Gastroesophageal sphincter (tissue), 4 donors: ENCODE measurements at places on chromosomes 6 and 20.

DNA sequence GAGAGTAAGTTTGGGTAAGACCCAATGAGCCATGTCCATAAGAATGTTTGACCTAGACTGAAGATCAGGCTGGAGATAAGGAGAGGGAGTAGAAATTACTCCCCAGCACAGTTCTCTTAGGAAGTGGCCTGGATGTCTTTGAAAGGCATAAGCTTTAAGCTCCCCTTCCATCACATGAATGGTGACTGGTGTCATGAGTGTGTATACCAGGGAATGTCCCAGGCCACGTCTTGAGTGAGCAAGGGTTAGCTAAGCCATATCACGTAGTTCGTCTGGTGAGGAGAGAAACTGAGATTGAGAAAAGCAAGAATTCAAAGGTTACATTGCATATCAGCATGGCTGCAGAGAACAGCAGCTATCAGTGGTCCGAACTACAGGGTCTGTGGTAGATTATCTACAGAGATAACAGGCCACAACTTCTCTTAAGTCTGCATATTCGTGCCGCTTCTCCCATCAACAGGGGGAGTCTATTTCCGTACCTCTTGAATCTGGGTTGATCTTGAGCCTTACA is 60.1 kb upstream of the BMP2 start:
- H3K27ac ChIP-seq = no peak overlapping the region
- H3K4me3 ChIP-seq = no peak overlapping the region
- H3K27me3 ChIP-seq = no peaks in the 10 kb centered on the region
- ATAC-seq = no peak
- H3K36me3 ChIP-seq = no peaks in the 10 kb centered on the region
- peaks cover 10% of the 10 kb centered on the region for H3K4me1 ChIP-seq

DNA sequence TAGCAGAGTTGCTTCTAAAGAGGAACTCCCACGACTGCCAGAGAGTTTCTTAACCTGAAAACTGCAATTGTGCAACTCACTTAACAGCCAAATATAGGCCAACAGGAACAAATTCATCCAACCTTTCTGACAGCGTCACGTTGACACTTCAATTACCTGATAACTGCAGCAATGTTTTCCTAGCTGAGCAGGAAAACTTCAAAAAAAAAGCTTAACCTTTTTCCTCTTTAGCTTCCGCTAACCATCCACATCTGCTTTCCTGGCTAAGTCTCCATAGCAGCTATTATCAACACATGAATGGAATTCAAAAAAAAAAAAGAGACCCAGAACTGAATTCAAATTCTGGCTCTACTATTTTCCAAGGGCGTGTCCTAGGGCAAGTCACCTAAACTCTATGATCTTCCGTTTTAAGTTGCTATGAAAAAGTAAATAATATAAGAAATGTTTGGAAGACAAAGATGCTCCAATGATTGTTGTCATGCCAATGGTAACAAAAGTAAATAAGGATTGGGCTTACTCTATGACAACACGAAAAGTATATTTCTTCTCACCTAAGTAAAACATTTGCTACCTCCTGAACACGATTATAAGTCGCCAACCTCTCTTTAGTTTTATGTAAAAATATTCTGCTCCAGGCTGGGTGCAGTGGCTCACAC is 524.6 kb upstream of the JARID2 start:
- no peaks in the 10 kb centered on the region for H3K36me3 ChIP-seq
- H3K27ac ChIP-seq = no peak overlapping the region
- no peak overlapping the region for H3K4me3 ChIP-seq
- H3K4me1 ChIP-seq = peaks cover 3% of the 10 kb centered on the region
- H3K27me3 ChIP-seq = no peaks in the 10 kb centered on the region

GRCh38 chr6:6907286-6907685 is 200.5 kb upstream of the RREB1 start:
- H3K4me3 ChIP-seq = no peak overlapping the region
- H3K36me3 ChIP-seq = no peaks in the 10 kb centered on the region
- no peak for ATAC-seq
- H3K4me1 ChIP-seq = no peaks in the 10 kb centered on the region

- ATAC-seq = no peak
- no peak overlapping the region for H3K4me3 ChIP-seq
- no peak overlapping the region for H3K27ac ChIP-seq
- no peaks in the 10 kb centered on the region for H3K4me1 ChIP-seq
- H3K27me3 ChIP-seq = no peaks in the 10 kb centered on the region
These were observed 48.4 kb downstream of the LRP11 start for GRCh38 chr6:149815788-149816187.

GRCh38 chr6:144335311-144335861 is 50.3 kb downstream of the UTRN start:
- no peak overlapping the region for H3K4me3 ChIP-seq
- no peaks in the 10 kb centered on the region for H3K4me1 ChIP-seq
- no peaks in the 10 kb centered on the region for H3K36me3 ChIP-seq

- H3K4me1 ChIP-seq = no peaks in the 10 kb centered on the region
- H3K4me3 ChIP-seq = no peak overlapping the region
- no peak overlapping the region for H3K27ac ChIP-seq
- no peaks in the 10 kb centered on the region for H3K36me3 ChIP-seq
- ATAC-seq = no peak
These were observed 939.5 kb downstream of the EPHA7 start for GRCh38 chr6:92479831-92480230.

- no peak overlapping the region for H3K4me3 ChIP-seq
- ATAC-seq = no peak
- H3K27me3 ChIP-seq = no peaks in the 10 kb centered on the region
These were observed 60.0 kb upstream of the PBOV1 start for GRCh38 chr6:138278326-138278725.

DNA sequence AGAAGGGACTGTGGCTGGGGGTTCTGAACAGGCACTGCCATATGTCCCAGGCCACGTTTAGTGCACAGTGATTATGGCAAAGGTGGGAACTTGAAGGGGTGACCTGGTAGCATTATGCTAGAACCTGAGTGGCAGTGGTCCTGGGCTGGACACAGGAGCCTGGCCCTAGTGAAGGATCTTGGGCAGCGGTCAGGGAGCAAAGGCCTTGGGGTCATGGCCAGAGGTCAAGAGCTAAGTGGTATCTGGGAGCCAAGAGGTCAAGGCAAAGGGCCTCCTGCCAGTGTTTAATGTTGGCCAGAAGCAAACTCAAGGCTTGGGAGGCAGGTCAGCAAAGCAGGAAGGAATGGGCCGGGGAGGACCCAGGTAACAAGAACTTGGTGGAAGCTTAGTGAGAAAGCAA is 254.5 kb downstream of the CDH26 start:
- H3K27me3 ChIP-seq = no peaks in the 10 kb centered on the region
- ATAC-seq = no peak
- no peaks in the 10 kb centered on the region for H3K36me3 ChIP-seq
- peaks cover 6% of the 10 kb centered on the region for H3K4me1 ChIP-seq

DNA sequence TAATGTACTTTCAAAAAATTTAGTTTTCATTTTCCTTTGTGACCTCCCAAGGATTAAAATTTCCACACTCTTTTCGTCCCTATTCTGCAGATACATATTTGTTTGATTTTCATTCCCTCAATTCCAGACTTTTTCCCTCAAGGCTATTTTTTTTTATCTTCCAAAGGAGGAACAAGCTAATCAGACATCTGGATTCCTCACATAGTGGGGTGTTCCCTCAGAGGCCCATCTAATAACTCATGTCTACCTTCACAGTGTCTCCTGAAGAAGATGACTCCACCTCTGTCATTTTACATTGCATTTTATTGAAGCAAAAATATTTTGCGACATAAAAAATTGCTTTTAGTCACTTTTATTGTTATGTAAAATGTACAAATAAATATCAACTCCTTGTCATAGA is 122.2 kb downstream of the RFPL4B start:
- ATAC-seq = no peak
- no peaks in the 10 kb centered on the region for H3K27me3 ChIP-seq
- no peaks in the 10 kb centered on the region for H3K36me3 ChIP-seq
- H3K4me1 ChIP-seq = no peaks in the 10 kb centered on the region

GRCh38 chr20:59777814-59778575 is 155.4 kb downstream of the SYCP2 start:
- no peak overlapping the region for H3K4me3 ChIP-seq
- no peaks in the 10 kb centered on the region for H3K27me3 ChIP-seq
- no peaks in the 10 kb centered on the region for H3K4me1 ChIP-seq
- no peak for ATAC-seq

- no peak overlapping the region for H3K27ac ChIP-seq
- H3K4me1 ChIP-seq = peaks cover under 1% of the 10 kb centered on the region
- no peaks in the 10 kb centered on the region for H3K36me3 ChIP-seq
- no peak for ATAC-seq
These were observed 6.4 kb downstream of the TIAM2 start for GRCh38 chr6:155001482-155001881.

DNA sequence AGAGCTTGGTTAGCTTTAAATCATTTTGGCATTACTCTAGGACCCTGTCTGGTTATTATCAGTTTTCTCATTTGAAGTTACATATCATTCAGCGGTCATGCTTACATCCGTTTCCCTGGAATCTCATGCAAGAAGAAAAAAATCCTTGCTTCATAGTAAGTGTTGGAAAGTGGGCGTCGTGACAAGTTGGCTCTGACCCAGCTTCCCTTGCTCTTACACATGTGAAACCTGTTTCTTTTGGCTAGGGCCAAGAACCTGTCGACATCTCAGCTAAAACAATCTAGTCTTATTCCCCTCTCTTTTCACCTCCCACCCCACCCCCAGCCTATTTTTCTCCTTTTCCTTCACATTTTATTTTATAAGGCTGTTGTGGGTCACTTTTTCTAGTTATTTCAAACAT is 45.5 kb downstream of the ANKS1A start:
- no peak overlapping the region for H3K4me3 ChIP-seq
- H3K27me3 ChIP-seq = no peaks in the 10 kb centered on the region

GRCh38 chr20:43492101-43492500 is 15.4 kb upstream of the L3MBTL1 start:
- ATAC-seq = no peak
- H3K4me3 ChIP-seq = no peak overlapping the region
- no peaks in the 10 kb centered on the region for H3K4me1 ChIP-seq
- H3K27ac ChIP-seq = no peak overlapping the region
- H3K36me3 ChIP-seq = no peaks in the 10 kb centered on the region
- no peaks in the 10 kb centered on the region for H3K27me3 ChIP-seq

DNA sequence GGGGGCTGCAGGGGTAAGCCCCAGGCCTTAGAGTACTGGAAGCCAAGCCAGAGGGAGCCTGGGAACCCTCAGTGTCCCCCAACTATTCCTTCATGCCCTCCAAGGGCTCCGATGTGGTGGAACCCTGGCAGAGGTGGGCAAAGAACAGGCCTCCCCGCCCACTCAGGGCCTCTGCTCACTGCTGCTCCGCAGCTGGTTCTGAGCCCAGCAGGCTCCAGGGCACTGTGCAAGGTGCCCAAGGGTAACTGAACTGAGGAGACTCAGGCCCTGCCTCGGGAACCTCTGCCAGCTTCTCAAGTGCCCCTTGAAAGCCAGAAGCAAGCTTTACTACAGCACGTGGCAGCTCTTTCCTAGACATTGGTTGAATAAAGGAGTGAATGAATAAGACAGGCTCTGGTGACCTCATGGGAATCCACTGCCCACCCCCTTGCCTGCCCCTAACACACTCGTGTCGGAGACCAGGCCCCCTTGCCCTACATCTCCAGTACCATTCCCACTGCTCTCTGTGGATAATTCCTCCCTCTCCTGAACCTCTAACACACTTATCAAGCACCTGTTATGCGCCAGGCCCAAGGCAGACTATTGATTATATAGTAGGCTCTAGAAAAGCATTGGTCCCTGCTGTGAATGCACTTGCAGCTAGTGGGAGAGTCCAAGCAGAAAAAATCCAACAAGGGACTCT is 55.0 kb downstream of the TOX2 start:
- H3K4me1 ChIP-seq = peaks cover 17% of the 10 kb centered on the region
- no peak for ATAC-seq
- H3K36me3 ChIP-seq = no peaks in the 10 kb centered on the region

GRCh38 chr20:45448270-45448669 is 21.3 kb upstream of the WFDC2 start:
- H3K4me1 ChIP-seq = peaks cover 3% of the 10 kb centered on the region
- H3K27ac ChIP-seq = no peak overlapping the region
- H3K27me3 ChIP-seq = peaks cover 15% of the 10 kb centered on the region
- H3K36me3 ChIP-seq = peaks cover 4% of the 10 kb centered on the region
- ATAC-seq = no peak
- no peak overlapping the region for H3K4me3 ChIP-seq

DNA sequence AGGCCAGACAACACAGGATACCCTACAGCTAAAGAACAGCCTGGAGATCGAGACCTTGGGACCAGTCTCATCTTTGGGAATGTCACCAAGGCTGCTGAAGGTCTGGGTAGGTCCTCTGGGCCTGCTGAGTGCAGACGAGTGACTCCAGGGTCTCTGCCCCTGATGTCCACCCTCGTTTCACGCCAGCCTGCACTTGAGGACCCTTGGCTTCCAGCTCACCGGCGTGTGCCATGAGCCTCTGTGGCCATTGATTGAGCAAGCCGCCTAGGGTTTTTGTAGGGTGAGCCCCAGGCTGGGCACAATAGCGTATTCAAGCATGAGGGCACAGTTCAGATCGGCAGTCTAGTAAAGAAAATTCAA is 4.3 kb downstream of the BPHL start:
- H3K4me3 ChIP-seq = no peak overlapping the region
- no peak for ATAC-seq
- H3K27me3 ChIP-seq = no peaks in the 10 kb centered on the region
- H3K4me1 ChIP-seq = peaks cover 30% of the 10 kb centered on the region
- no peak overlapping the region for H3K27ac ChIP-seq
- no peaks in the 10 kb centered on the region for H3K36me3 ChIP-seq

GRCh38 chr6:116507324-116507723 is 4.1 kb upstream of the CALHM5 start:
- H3K36me3 ChIP-seq = no peaks in the 10 kb centered on the region
- no peaks in the 10 kb centered on the region for H3K27me3 ChIP-seq
- H3K4me3 ChIP-seq = no peak overlapping the region
- no peak for ATAC-seq
- H3K27ac ChIP-seq = no peak overlapping the region
- H3K4me1 ChIP-seq = no peaks in the 10 kb centered on the region

DNA sequence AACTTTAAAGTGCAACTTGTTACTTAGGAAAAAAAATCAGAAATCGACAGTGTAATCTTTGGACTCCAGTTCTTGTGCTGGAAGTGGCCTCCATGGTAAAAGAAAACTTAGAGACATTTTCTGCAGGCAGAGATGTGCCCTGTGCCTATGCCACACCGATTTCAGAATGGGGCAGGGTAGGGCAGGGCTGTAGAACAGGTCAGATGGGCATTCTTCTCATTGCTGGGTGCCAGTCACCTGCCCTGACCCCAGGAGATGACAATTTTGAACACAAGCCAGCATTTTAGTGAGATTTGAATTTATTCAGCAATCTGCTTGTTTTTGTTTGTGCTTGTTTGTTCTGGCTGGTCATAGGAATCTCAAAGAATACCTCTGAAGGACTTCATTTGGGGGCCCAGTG is 63.3 kb downstream of the SASH1 start:
- no peak for ATAC-seq
- H3K36me3 ChIP-seq = no peaks in the 10 kb centered on the region
- H3K27me3 ChIP-seq = no peaks in the 10 kb centered on the region
- no peak overlapping the region for H3K4me3 ChIP-seq

GRCh38 chr6:100573166-100573565 is 108.4 kb upstream of the SIM1 start:
- no peak overlapping the region for H3K27ac ChIP-seq
- no peaks in the 10 kb centered on the region for H3K27me3 ChIP-seq
- H3K4me1 ChIP-seq = no peaks in the 10 kb centered on the region
- no peak overlapping the region for H3K4me3 ChIP-seq
- H3K36me3 ChIP-seq = no peaks in the 10 kb centered on the region
